ENCODE measurements at places on chromosomes 13 and 19.
A peak's percentile ranks its signal among the peaks of the same experiment; 100 is the strongest.

GRCh38 chr19:33274663-33275558, 27.4 kb downstream of the CEBPA start:
- no peak for DNase-seq

DNA sequence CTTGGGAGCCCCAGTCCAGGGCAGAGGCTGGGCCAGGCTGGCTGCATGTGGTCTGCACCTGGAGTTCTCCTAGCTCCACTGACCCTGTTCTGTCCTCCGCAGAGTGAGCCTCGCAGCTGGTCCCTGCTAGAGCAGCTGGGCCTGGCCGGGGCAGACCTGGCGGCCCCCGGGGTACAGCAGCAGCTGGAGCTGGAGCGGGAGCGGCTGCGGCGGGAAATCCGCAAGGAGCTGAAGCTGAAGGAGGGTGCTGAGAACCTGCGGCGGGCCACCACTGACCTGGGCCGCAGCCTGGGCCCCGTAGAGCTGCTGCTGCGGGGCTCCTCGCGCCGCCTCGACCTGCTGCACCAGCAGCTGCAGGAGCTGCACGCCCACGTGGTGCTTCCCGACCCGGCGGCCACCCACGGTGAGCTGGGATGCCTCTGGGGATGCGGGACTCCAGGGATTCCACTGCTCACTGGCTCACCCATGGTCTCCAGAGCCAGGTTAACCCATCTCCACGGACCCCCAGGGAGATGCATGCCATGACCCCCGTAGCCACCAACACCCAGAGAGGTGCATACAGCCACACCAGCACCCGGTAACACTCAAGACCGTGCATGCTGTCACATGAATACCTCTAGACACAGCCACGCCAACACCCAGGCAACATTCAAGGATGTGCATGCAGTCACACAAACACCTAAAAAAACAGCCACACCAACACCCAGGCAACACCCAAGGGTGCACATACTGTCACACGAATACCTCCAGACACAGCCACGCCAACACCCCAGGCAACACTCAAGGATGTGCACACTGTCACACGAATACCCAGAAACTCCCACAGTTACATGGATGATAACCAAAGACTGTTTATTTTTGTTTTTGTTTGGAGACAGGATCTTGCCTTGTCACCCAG, 8.2 kb downstream of the PKN1 start:
- no peak for DNase-seq

- no peak for DNase-seq
Observed at GRCh38 chr13:79075703-79076102, 330.4 kb downstream of the RBM26 start.

GRCh38 chr13:67145950-67146349, 84.2 kb downstream of the PCDH9 start:
- DNase-seq: no peak

DNA sequence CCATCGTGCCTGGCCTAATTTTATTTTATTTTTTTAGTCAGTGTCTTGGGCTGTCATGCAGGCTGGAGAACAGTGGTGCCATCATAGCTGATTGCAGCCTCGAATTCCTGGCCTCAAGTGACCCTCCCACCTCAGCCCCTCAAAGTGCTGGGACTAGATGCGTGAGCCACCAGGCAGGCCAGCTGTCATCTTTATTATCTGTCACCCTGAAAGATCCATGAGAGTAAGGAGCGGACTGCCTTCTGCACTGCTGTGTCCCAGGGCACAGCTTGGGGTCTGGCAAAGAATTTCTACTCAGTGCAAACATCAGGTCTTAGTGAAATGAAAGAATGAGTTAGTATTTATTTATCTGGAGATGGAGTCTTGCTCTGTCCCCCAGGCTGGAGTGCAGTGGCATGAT, 9.5 kb upstream of the TLE5 start:
- no peak for DNase-seq

- DNase-seq: peak; percentile 41
Observed at GRCh38 chr19:45972081-45972946, 1.4 kb downstream of the NOVA2 start.

GRCh38 chr19:30102666-30103065, 160.6 kb downstream of the URI1 start:
- no peak for DNase-seq

DNA sequence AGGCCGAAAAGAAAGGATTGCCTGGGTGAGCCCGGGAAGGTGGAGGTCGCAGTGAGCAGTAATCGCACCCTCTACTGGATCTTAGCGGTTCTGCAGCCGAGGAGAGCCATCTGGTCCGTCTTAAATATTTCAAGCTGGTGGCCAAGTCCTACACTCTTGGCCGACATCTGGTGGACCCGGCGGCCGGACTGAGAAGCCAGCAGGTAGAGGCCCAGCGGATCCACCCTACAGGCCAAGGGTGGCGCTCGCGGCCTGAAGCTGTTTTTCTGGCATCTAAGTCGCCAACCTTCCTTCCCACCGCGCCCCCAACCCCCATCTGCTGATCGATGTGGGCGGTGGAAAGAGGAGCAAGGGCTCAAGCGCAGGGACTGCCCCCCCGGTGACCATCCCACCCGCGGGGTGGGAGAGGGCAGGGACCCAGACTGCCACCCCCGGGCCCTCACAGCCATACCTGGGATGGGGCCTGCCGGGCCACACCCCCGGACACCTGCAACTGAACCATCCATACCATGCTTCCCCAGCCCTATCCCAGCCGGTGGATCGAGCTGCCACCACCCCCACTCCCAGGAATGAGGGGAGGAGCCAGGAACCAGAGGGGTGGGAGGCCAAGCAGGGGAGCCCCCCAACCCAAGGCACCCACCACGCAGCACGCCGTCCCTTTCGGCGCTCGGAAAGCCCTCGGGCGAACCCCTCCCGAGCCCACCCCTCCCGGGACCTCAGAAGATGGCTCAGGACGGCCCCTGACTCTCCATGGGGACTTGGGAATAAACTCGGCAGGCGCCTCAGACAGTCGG, 46.3 kb upstream of the ZNF730 start:
- no peak for DNase-seq

- peak; percentile 90 for DNase-seq
Observed at GRCh38 chr19:1252221-1252820, 3.9 kb downstream of the MIDN start.

DNA sequence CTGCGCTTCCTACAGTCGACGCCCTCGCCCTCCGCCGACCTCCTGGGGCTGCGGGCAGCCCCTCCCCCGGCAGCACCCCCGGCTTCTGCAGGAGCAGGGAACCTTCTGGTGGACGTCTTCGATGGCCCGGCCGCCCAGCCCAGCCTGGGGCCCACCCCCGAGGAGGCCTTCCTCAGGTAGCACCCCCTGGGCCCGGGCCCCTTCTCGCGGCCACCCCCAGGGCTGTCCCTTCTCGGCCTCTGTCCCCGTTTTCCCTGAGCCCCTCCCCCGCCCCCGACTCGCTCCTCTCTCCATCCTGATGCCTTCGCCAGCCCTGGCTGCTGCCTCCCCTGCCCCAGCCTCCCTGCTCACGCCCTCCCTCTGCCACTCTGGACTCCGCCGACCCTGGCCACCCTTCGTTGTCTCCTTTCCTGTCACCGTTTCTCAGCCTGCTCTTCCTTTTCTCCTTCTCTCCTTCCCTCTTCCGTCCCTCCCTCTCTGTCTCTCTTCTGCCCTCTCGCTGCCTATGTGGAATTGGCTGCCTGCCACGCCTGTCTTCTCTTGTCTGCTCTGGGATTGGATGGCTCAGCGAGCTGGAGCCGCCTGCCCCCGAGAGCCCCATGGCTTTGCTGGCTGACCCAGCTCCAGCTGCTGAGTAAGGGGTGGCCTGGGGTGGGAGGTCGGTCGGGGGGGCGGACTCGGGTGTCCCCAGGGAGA, 11.0 kb downstream of the FUZ start:
- no peak for DNase-seq

DNA sequence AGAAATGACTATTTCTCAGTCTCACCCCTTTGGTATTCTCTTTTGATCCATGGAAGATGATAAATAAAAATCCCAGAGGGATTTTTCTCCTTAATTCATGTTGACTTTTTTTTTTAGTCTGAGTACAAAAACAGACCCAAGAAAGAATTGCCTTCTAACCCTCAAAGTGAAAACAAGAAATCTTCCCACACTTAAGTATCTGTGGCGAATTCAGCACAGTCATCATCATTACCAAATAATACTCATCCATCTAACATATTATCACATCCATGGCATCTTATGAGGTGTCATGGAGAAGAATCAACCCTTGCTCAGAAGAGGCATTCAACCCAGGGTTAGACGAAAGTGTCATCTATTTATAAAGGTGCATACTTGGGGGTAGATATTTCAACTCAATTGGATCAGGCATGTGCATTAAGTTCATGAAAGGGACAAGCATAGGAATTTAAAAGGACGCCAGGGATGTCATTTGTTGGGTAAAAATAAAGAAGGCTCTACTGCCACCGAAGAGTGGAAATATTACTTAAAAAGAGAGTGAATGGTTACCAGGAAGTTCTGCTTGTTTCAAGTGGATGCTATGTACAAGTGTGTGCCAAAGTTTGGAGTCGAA, 101.9 kb downstream of the FLT1 start:
- no peak for DNase-seq

GRCh38 chr13:63948045-63948444, 2532.4 kb upstream of the PCDH20 start:
- no peak for DNase-seq

DNA sequence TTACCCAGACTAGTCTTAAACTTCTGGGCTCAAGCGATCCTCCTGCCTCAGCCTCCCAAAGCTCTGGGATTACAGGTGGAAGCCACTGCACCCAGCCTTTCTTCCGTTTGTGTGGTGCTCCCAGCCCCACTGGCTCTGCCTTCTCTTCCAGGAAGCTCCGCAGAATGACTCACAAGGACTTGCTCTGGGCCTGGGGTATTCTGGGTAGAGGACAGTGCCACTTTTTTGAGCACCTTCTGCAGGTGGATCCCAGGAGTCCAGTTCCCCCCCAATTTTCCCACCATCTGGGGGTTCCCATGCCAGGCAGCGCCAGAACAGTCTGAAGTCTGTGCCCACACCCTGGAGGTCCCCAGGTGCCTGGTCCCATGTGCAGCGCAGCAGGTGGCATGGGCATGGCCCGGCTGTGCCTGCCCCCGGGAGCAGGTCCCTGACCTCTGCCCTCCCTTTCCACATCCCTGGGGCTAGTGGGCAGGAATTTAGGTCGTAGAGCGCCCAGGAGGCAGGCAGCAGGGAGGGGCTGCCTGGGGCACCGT, 1.6 kb downstream of the REEP6 start:
- peak; percentile 48 for DNase-seq

GRCh38 chr13:30071969-30072817, 221.8 kb upstream of the UBL3 start:
- no peak for DNase-seq

DNA sequence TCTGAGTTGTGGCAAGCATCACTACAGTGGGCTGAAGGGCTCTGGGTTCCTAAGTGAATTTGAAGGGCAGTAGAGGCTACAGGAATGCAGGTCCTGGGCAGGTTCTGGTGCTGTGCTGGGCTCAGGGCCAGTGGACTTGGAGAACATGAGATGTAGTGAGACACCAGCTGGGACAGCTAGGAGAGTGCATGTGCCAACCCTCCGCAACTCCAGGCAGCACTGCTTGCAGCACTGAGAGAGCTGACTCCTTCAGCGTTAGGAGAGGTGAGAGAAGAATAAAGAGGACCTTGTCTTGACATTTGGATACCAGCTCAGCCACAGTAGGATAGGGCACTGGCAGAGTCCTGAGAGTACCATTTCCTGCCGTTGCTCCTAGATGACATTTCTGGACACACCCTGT, 739.9 kb upstream of the PRR20A start:
- no peak for DNase-seq

GRCh38 chr13:43573802-43574514, 212.8 kb downstream of the ENOX1 start:
- peak; percentile 81 for DNase-seq

DNA sequence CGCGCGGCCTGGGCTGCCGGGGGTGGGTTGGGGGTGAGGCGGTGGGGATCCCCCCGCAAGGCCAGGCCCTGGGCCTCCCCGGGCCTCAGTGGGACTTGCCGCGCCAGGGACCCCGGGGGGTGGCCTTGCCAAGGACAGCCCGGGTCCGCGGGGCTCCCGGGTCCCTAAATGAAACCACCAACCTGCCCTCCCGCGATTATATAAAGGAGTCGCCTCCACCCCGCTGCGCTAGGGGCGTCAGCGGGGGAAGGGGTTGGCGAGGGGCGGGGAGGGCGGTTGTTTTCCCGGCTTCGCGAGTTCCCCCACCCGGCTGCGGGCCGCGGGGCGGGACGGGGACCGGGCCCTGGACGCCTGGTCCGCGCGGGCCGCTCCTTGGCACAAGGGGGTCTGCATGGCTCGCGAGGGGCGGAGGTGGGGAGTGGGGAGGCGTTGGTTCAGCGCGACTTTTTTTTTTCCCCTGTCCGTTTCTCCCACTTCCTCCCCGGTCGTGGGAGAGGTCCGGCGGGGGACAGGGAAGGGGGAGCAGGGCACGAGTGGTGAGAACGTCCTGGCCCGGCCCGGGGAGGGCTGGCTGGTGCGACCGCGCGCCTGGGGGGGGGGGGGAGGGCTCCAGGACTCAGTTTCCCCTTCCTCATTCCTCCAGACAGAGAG, 822 bp upstream of the ZBTB7A start:
- peak; percentile 54 for DNase-seq

GRCh38 chr13:73910733-73911132, 223.5 kb downstream of the KLF12 start:
- no peak for DNase-seq

GRCh38 chr13:64925284-64925683, 2304.9 kb downstream of the PCDH9 start:
- no peak for DNase-seq

DNA sequence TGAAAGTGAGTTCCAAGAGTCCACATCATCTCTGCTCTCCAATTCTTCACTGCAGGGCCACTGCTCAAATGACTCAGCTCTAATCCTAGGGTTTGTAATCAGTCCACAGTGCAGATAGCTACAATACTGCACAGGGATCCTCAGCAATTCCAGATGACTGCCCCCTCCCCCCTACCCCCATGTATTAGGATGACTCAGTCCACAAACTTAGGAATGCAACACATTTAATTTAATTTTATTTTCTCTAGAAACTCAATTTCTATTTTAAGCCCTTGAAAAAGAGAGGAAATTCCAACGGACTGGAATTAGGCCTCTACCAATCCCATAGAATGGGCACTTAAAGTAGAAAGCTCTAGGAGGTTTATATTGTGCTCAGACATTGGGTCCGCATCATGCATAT, 173.8 kb upstream of the SOX21 start:
- no peak for DNase-seq

- DNase-seq: peak; percentile 35
Observed at GRCh38 chr19:40144947-40145748, 46.1 kb upstream of the MAP3K10 start.
